ENCODE measurements at places on chromosomes 16 and 17.

DNA sequence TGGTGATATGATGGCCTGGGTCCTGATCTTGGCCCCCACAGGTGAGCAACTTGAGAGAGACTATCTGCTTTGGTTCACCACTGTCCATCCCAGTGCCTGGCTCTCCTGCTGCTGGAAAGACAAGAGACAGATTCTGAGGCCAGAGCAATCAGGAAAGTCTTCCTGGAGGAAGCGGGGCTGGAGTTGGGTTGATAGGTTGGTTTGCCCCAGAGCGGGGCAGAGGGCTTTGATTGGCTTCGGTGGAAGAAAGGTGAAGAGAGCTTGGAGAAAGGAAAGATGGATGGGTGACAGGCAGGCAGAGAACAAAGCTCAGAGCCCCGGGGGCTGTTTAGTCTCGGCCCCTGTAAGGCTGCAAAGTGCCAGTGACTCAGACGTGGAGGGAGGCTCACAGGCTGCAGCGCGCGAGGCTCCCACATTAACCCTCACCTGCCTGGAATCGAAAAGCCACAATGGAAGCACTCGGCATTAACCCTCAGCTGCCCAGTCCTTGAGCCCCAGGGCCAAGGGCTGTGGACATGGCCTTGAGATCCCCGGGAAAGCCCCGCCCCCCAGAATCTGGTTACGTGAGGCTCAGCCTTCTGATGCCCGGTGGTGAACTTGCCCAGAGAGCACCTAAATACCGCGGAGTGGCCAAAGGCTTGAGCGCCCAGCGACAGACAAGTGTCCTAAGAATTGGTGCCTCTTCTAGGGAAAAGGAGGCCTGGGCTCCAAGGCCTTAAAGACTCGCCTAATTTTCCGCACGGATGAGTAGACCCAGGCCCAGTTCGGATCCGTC, 996 bp upstream of the CPNE2 start:
- DNase-seq = no peak

DNA sequence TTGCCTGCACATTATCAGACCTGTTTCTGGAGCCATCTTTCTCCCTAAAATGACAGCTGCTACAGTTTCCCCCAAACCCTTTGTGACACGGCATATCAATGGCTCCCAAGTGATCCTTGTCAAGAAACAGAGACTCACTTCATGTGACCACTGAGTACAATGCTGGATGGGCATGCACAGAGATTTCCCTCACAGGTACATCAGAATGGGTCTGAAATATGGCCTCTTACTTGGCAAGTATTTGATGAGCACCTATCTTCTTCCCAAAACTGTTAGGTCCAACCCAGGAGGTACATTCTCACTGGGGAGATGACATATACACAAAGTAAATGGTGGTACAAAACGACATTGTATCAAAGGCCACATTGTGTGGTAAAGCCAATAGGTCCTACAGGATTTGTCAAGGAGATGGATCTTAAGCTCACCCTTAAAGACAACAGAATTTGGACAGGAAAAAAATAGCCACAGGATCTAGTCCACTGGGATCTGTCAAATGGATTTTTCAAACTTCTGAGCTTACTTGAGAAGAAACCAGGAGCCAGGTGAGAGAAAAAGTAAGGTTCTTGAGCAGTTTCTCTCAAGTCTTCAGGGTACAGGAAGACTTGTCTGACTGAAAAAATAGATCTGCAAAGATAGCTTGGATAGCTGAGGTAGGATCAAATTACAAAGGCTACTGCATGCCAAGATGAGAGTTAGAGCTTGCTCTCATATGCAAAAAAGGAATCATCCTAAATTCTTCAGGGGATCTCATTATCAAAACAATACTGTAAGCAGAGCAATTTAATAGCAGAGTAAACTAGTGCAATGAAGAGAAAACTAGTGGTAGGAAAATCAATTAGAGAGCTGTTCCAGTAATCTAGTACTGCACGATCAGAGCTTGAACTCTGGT, 28.8 kb downstream of the RNF43 start:
- no peak for DNase-seq

DNA sequence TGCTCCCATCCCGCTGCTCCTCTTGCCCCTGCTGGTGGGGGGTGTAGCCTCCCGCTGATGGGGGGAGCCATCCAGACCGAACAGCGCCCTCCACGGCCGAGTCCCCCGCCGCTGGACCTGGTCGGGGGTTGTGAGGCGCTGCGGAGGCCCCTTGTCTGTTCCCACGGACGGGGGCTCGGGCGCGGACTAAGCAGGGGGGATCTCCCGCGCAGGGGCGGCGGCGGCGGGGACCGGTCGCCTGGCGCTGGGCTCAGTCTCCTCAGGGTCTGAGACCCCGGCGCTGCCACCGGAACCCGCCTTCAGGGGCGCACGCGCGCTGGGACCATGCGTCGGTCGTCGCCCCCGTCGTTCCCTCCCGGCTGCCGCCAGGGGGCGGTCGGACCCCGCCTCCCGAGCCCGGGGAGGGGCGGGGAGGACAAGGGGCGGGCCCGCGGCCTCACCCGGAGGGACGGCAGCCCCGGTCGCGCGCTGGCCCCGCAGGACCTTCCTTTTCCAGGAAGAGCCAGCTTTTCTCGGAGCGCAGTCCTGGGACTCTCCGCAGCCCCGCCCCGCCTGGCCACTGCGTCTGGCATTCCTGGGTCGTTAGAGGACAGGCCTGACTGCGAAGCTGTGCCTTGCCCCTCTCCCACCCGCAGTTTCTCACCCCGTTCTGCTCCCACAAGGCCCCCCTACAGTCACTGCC, 6.3 kb upstream of the IL32 start:
- peak; percentile 65 for DNase-seq

DNA sequence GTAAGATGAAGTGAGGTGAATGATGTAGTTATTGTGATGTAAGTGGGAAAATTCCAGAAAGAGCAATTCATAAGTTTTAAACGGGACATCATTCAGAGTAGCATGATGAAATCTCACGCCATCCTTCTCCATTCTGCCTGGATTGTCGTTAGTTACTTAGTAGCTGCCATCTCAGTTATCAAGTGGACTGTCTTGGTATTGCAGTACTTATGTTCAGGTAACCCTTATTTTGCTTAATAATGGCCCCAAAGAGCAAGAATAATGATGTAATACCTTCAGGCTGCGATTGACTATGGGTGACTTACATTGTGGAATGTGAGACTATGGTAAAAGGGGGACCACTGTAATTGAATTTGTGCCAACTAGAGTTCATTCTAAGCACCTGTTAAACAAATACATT, 234.1 kb upstream of the TOM1L1 start:
- DNase-seq = no peak

- no peak for DNase-seq
Measured at GRCh38 chr17:48609033-48609432, 1.8 kb downstream of the HOXB7 start.

- DNase-seq = no peak
Measured at GRCh38 chr17:40158438-40159013, 18.2 kb downstream of the CASC3 start.

DNA sequence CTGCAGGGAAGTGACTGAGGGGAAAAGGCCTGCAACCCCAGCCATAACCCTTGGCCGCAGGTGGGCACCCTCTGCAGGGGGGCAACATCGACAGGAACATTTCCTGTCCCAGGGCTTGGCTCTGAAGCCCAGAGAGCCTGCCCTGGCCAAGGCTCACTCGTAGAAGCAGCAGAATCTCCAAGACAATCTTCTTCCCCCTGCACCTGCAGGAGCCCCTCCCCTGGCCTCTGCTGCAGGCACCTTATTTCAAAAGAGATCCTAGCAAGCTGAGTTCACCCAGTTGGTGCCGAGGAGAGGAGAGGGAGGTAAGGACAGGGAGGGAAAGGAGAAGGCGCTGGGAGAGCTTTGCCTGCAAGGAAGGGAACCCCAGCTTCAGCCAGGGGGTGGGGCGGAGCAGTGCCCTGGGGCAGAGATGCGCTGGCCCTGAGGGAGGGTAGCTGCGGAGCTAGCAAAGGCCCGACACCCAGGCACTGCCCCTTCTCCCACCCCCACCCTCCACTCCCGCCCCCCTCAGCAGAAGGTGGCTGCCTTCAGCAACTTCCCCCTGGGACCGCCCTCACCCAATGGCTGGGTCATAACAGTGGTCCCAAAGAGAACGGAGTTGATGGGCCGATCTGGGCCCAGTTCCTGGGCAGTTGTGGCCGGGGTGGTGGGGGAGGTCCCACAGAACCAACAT, 104.3 kb upstream of the TNRC6C start:
- no peak for DNase-seq

- no peak for DNase-seq
Measured at GRCh38 chr17:10337976-10338375, 34.8 kb downstream of the MYH13 start.

DNA sequence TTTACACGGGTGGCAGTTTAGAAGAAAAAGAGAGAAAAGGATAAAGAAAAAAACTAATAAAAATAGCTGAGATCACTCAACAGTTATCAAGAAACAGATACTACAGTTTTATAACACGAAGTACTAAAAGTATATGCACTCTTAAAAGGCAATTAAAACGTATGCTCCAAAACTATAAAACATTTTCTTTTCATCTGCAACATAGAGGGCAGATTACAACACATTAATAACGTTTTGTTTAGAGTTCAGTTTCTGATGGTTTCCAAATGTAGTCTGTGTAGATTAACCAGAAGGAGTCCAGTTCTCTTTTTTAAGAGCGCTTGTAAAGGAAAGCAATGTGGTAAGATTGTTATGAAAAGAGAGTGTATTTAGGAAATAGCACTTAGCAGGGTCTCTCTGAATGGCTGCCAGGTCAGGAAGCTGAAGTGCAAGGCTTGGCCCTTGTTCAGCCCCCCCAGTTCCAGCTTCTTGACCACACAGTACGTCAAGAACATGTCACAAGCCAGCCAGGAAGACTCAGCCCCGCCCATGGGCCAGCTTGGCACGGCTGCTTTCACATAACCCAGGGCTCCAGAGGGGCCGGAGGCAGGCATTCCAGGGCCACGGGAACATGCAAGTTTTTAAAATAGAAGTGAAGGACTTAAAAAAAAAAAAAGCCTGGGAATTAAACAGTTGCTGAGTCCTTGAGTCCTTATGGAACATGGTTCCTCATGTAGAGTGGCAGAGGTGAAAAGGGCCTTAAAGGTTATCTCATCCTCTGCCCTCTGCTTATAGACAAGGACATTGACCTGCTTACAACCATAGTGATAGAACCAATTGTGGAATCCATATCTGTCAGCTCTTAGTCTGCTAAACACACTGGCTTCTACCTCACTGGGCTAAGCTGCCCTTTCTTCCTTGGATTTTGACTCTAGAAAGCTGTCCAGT, 147.4 kb upstream of the TBX2 start:
- DNase-seq = no peak

DNA sequence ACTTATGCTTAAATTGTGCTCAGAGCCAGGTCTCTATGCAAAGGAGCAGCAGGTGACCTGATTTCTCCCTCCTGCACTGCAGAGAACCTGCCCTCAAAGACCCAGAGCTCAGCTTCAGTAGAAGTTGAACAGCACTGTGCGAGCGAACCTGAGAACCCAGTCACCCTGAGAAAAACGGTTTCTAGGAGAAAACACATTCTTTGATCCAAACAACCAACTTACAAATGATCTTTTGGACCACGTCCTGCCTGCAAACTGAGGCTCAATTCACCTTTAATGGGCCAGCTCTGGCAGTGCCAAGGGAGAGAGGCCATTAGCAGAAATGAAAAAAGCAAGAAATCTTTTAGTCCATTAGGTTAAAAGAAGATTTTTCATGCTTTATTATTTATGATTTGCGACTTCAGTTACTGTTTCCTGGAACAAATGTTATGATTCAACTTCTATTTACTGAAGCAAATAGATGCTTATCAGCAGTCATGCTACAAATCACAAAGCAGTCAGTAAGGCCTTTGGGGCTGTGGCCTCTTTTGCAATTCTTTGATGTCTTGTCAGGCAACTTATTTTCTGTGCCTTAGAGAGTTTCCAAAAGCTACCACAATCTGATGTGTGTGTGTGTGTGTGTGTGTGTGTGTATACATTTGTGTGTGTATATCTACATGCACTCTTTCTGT, 65.7 kb upstream of the LRRC37A3 start:
- no peak for DNase-seq

DNA sequence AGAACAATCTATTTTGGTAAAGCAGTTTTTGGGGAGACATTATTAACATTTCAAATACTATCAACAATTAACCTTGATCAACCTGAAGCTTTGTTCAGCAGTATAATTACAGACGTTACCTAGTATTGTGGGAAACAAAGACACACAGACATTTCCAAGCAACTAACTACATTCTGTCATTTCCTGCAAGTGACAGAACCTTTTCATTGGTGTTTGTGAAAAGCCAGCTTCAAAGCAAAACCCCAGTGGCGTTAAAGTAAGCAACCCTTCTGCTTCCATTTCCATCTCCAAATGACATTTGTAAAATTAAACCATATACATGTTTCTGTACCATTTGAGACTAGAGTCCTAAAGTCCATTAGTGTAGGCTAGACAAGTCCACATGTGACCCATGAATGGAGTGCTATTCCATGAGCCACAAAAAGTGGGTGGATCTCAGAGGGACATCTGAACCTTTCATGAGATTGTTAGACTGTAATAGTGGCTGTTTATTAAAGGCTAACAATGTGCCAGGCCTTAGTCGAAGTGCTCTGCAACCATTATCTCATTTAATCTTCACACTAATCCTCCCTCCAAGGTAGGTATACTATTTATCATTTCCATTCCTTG, 101.2 kb downstream of the SSH2 start:
- no peak for DNase-seq

DNA sequence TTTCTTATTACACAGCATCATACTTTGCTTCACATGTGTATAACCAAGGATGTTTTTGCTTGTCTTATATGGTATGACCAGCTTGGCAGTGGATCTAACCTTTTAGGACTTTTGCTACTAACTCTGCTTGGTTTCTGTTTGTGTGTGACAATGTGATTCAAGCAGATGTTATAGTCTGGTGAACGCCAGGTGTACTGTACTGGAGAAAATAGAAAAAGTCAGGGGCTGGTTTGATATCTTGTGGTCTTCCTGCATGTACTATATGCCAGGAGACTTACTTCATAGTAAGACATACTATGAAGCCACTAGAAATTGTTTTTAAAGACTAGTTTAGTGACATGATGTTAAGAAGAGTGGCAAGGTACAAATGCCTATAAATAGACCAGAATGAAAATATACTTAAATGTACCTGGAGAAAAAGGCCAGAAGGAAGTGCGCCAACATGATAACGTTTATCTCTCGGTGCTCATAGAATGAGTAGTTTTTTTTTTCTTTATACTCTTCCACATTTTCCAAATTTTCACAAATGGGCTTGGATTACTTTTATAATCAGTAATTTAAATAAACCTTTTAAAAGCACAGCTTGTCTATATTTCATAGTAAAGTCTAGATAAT, 112.3 kb downstream of the PRKCA start:
- DNase-seq = no peak

GRCh38 chr17:19371259-19372010, 6.9 kb upstream of the MAPK7 start:
- no peak for DNase-seq

- no peak for DNase-seq
Measured at GRCh38 chr16:57341441-57342303, 16.9 kb upstream of the CCL22 start.

- DNase-seq = no peak
Measured at GRCh38 chr17:38598536-38598935, 7.2 kb downstream of the SRCIN1 start.
